ENCODE measurements at places on chromosomes 3 and 15. TPM values are rescaled to one million over a fixed set of nuclear protein-coding genes. Genes with fewer than 3 reads are reported as not detected.

UQCRC1 gene
- total RNA-seq, result 190 TPM

- DNase-seq, result no peak
- H3K36me3 ChIP-seq, result no peaks in the 10 kb centered on the region
- H3K27ac ChIP-seq, result no peak overlapping the region
- no peaks in the 10 kb centered on the region for H3K27me3 ChIP-seq
- no peaks in the 10 kb centered on the region for H3K4me1 ChIP-seq
Measured at GRCh38 chr15:53831907-53832770, 72.7 kb upstream of the WDR72 start.

DNA sequence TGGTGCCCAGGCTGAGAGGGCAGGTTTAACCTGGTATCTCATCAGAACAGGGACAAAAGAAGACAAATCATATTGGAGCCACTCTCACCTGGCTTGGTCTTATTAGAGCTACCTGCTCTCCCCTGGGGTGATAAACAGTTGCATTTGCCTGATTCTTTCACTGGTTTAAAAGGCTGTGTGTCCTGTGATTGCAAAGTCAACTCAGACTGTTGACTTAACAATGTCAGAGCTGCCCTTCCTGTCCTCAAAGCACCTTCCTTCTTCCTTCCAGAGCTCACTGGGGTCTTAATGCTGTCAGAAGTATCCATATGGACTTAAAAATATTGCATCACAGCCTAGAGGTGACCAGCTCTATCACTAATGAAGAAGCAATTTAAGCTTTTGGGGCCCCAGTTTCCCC lies 50.5 kb upstream of the MINAR1 start:
- no peaks in the 10 kb centered on the region for H3K36me3 ChIP-seq
- H3K27me3 ChIP-seq, result no peaks in the 10 kb centered on the region
- H3K27ac ChIP-seq, result no peak overlapping the region
- H3K4me3 ChIP-seq, result no peak overlapping the region

MEX3B gene
- total RNA-seq, result 5.2 TPM

- H3K27ac ChIP-seq, result no peak overlapping the region
- H3K27me3 ChIP-seq, result no peaks in the 10 kb centered on the region
- H3K4me1 ChIP-seq, result no peaks in the 10 kb centered on the region
- H3K4me3 ChIP-seq, result no peak overlapping the region
Measured at GRCh38 chr3:13063225-13063624, 10.0 kb downstream of the IQSEC1 start.

DNA sequence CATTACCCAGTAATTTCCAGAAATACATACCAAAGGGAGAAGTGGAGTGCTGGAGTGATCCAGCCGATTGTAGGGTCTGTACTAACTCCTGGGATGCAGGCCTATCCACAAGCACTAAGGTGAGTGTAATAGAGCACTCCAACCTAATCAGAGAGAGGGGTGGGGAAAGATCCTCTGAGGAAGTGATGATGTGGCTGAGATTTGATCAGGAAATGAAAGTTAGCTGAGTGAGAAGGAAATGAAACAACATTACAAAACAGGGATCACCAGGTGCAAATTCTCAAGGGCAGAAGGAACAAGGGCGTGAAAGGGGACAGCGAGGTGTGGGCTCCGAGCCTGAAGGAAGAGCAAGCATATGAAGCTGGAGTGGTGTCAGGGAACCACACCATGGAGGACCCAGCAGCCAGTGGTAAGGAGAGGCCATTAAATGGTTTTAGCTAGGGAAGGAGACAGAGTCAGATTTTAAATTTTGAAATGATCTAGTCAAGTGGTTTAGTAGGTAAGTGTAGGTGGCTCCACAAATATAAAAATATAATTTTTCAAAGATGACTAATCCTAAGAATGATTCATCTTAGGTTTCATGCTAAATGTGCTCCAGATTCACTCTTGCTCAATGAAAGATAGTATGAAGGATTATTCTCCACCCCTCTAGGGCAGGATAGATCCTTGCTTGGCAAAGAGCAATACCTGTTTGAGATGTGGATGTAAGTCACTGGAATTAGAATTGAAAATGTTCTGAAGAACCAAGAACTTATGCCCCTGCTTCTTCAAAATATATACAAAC lies 348.7 kb downstream of the TBL1XR1 start:
- H3K27ac ChIP-seq, result no peak overlapping the region
- no peak for DNase-seq
- no peaks in the 10 kb centered on the region for H3K4me1 ChIP-seq
- no peaks in the 10 kb centered on the region for H3K27me3 ChIP-seq
- no peak overlapping the region for H3K4me3 ChIP-seq
- H3K36me3 ChIP-seq, result no peaks in the 10 kb centered on the region

GRCh38 chr3:169325521-169326220 lies 337.8 kb downstream of the MECOM start:
- no peak overlapping the region for H3K27ac ChIP-seq
- no peak overlapping the region for H3K4me3 ChIP-seq
- H3K36me3 ChIP-seq, result no peaks in the 10 kb centered on the region
- no peak for DNase-seq

- no peak for DNase-seq
- H3K27ac ChIP-seq, result no peak overlapping the region
- H3K4me3 ChIP-seq, result no peak overlapping the region
Measured at GRCh38 chr3:172179680-172180399, 140.5 kb downstream of the FNDC3B start.

AADACL2 gene
- total RNA-seq, result 0.49 TPM

CHRNA3 gene
- total RNA-seq, result 3.7 TPM

- H3K27me3 ChIP-seq, result no peaks in the 10 kb centered on the region
- no peaks in the 10 kb centered on the region for H3K4me1 ChIP-seq
- no peak for DNase-seq
- H3K36me3 ChIP-seq, result peaks cover 4% of the 10 kb centered on the region
- H3K27ac ChIP-seq, result no peak overlapping the region
- no peak overlapping the region for H3K4me3 ChIP-seq
Measured at GRCh38 chr3:41898631-41899030, 63.3 kb downstream of the ULK4 start.

ANKDD1A gene
- 17.7 TPM for total RNA-seq

HESX1 gene
- not detected for total RNA-seq

GRCh38 chr15:70353606-70354345 lies 256.1 kb upstream of the TLE3 start:
- peaks cover 15% of the 10 kb centered on the region for H3K4me1 ChIP-seq
- peak; percentile 72 for DNase-seq
- H3K27me3 ChIP-seq, result no peaks in the 10 kb centered on the region
- no peak overlapping the region for H3K4me3 ChIP-seq
- H3K27ac ChIP-seq, result no peak overlapping the region
- no peaks in the 10 kb centered on the region for H3K36me3 ChIP-seq

GRCh38 chr3:37509069-37509468 lies 334.7 kb upstream of the LRRFIP2 start:
- H3K36me3 ChIP-seq, result peaks cover 1% of the 10 kb centered on the region
- DNase-seq, result no peak
- H3K27ac ChIP-seq, result no peak overlapping the region

Measured in vagina (tissue), 2 donors.